ENCODE measurements at places on chromosomes 13 and 19.

- DNase-seq: peak; percentile 40
These were observed 1.8 kb downstream of the HOOK2 start for GRCh38 chr19:12773571-12773970.

GRCh38 chr19:28207244-28207643, 1005.7 kb downstream of the UQCRFS1 start:
- no peak for DNase-seq

DNA sequence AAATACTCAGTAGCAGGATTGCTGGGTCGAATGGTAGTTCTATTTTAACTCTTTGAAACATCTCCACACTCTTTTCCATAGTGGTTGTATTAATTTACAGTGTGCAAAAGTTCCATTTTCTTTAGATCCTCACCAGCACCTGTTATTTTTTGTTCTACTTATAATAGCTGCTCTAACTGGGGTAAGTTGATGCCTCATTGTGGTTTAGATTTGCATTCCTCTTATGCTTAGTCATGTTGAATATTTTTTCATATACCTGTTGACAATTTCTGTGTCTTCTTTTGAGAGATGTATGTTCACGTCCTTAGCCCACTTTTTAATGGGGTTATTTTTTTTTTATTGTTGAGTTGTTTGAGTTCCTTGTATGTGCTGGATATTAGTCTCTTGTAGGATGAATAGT, 144.6 kb downstream of the NBEA start:
- DNase-seq: no peak

DNA sequence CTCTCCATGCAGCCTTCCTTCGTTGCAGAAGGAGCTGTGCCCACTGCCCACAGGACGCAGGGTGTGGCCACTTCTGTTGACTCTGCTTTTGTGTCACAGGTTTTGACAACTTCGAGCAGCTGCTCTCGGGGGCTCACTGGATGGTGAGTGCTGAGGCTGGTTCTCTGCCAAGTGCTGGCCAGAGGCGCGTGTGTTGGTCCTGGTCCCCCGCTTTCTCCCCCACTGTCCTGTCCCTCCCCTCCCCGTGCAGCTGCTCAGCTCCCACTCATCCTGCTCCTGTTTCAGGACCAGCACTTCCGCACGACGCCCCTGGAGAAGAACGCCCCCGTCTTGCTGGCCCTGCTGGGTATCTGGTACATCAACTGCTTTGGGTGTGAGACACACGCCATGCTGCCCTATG, 10.6 kb upstream of the PDCD2L start:
- DNase-seq: no peak

DNA sequence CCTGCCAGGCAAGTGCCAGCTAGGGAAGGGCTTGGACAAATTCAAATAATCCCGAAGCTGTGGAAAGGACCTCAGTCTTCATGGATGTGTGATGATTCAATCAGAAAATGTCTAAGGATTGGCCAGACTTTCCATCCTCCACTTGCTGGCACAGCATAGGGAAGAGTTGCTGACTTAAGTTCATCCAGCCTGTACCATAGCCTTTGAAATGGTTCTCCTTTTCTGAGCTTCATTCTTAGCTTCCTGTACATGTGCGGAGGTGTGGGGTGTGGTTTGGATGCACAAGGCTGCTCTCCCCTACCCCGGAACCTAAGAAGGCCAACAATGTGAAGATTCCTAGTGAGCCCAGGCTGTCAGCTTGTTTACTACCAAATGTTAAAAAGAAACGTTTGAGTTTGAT, 959 bp upstream of the IGFL3 start:
- DNase-seq: no peak
